NCI-H748 treated with DMSO at 0.1 percent for 48 hours (cell line): ENCODE measurements at places on chromosomes 13 and 19.

GRCh38 chr13:84417416-84417815 is 535.1 kb upstream of the SLITRK1 start:
- no peak for DNase-seq

- DNase-seq = no peak
These were observed 567 bp downstream of the ALKBH6 start for GRCh38 chr19:36013280-36014011.

DNA sequence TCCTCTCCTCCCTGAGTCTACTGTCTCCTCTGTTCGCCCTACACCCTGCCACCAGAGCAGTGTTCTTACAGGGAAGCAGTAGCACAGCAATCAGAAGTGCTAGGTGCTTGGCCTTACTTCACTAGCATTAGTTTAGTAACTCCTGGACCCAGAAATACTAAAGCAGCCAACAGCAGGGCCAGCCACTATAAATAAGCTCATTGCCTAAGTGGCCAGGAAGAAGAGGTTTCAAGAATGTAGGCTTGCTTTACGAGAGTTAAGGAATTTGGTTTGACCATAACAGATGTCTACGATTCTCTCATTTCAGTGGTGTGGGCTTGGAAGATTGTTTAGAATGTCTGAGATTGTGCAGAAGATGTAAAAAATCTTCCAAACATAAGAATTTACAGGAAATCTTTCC is 103.3 kb downstream of the ZAR1L start:
- no peak for DNase-seq

DNA sequence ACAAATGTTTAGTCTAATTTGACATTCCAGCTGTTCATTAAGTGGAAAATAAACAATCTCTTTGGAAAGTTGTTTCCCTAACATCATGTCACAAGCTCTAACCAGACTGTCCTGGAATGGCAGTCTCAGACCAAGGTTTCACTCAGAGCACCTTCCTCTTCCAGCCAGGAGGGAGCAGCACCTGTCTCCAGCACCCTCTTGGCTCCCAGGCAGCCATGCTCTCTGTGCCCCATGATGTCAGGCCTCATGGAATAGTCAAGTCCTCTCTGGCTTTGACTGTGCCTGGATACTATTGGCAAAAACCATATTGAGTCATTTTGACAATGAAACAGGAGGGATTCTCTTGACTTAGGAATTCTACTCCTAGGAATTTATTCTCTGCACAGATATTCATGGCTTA is 171.4 kb downstream of the OXGR1 start:
- peak; percentile 13 for DNase-seq

- no peak for DNase-seq
These were observed 154.2 kb downstream of the TNFRSF19 start for GRCh38 chr13:23724196-23724970.

DNA sequence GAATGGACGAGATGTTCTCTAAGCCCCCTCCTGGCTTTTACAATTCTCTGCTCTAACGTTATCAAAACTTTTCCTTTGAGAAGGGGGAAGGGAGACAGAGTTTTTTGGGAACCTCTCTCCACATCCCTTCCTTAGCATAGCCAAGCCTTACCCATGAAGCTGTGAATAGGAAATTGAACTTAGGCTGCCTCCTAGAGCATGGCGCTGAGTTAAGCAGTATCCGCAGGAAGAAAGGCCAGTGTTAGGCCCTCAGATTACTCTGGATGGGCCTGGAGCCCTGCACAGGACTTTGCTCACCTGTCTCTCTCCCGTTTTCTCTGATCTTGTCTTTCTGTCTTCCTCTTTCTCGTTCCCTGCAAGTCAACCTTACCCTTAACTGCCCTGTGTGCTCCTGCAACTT is 39.6 kb downstream of the CYP2B6 start:
- DNase-seq = no peak

GRCh38 chr13:77184455-77184854 is 142.4 kb downstream of the MYCBP2 start:
- DNase-seq = no peak

DNA sequence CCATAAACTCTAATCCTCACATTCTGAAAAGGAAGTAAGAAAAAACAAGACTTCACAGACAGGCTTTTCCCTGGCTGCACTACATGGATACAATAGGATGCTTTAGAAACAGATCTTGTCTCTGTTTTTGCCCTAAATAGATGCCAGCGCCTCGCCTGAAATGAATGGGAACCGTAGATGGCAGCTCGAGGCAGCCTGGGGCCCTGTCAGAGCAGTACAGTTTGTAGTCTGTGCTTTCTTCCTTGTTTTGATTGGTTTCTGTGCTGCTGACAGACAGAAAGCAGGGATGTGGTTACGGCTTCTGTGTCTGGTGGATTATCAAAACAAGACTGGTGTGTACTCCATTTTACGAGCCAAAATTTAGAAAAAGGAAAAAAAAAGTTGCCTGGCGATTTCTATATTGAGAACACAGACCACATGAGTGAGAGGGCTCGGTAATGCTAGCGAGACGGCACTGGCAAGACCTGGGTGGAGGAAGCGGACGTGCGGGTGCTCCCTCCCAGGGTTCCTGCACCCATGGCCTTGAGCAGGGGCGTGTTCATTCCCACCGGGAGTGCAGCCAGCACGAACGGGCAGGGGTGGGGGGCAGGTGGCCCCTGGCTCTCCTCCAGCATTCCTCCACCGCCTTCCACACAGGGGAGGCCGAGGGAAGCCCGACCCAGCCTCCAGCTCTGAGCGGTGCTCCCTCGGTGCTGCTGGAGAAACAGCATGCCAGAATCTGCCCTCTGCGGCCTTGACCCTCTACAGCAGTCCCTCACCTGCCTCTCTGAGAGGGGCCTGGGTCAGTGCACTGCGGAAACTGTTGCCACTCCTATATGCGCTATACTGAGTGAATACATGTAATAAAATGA is 37.6 kb upstream of the C1QTNF9 start:
- DNase-seq = no peak

DNA sequence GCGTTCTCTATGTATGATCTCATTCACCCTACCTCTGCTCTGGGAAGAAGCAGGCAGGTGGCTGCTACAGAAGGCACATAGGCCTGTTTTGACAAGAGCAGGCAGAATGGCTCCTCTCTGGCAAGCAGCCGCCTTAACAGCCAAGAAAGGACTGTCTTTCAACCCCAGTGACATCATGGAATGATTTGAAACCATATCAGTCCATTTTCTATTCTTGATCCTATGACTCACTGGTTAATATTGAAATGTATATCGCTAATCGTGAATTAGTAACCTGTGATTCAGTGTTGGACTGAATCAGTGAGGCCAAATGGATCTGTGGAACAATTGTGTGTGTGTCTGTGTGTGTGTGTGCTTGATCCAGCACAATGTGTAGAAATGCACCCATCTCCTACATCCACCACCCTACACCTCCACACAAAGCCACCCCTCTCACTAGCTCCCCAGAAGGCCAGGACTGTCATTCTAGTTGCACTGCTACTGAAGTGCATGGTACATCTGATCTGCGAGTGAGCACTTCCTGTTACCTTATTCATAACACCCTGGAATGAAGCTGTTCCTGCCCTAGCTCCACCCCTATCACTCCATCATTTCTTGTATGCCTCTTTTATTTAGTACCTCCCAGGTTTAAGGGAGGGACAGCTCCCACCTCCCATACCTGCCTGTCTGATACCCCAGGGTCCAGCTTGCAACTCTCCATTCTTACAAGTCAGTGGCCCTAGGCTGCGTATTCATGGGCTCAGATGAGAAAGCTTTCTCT is 460.0 kb downstream of the FOXO1 start:
- DNase-seq = no peak

- no peak for DNase-seq
These were observed 8.8 kb downstream of the PRR36 start for GRCh38 chr19:7865262-7865911.
